Activated CD4-positive, alpha-beta memory T cell treated with anti-CD3 and anti-CD28 coated beads for 36 hours (primary cell): ENCODE measurements at places on chromosomes 2 and 18. TPM values are rescaled to one million over a fixed set of nuclear protein-coding genes. Genes with fewer than 3 reads are reported as not detected.

The BMP10 gene
- not detected for total RNA-seq

The DSC2 gene
- not detected for total RNA-seq

The ASB1 gene
- total RNA-seq, result 34.6 TPM

DNA sequence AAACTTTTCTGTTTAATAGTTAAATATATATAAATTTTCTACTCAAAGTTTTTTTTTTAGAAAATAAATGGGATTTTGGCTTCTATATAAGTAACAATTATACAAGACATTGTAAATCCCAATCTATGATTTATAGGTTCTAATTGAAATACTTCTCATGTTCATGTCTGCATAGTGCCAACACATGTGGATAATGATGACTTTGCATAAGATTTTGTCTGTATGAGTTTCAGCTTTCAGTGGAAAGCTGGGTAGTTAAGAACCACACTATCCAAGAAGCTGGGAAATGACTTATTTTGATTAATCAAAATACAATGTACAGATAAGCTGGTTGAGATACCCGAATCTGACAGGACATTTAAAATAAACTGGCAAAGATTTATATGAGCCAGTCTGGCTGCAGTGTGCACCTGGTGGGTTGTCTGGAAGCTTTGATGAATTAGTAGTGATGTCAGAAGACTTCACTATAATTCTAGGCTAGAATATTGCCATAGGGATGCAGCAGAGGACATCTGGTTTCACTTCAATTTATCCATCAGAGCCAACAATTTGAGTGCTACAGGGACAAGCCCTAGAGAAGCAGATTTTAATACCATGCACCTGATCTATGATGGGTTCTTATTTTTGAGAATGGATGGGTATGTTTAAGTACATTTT lies 45.4 kb downstream of the EML6 start:
- H3K4me3 ChIP-seq, result no peak overlapping the region
- no peak for DNase-seq
- no peaks in the 10 kb centered on the region for H3K36me3 ChIP-seq
- H3K27ac ChIP-seq, result no peak overlapping the region
- H3K27me3 ChIP-seq, result peaks cover 3% of the 10 kb centered on the region
- H3K4me1 ChIP-seq, result peaks cover 8% of the 10 kb centered on the region

DNA sequence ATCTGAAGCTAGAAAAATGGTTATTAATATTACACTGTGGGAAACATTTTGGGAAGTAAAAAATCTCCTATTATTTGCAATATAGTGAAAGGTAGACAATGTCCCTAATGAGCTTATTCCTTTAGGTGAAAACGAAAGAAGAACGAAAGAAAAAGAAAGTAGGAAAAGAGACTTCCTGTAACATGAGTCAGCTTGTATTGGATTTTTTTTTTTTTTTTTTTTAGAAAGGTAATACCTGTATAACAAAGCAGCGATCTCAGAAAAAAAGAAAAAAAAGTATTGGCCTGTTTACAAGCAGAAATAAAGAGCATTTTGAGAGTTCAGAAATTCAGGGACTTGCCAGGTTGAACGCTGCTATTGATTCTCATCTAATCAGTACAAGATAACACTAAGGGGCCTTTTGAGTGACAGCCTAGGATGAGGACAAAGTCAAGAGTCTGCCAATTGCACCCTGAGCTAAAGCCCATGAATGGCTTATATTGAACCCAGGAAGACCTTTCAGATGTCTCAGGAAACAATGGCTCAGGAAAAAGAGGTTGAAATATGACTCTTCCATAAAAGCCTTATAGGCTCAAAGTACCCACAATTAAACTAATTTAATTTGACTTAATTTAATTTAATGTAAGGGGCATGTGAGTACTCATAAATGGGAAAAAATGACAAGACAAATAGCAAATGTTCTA lies 615.6 kb upstream of the CDH2 start:
- H3K36me3 ChIP-seq, result no peaks in the 10 kb centered on the region
- no peak overlapping the region for H3K4me3 ChIP-seq
- H3K4me1 ChIP-seq, result no peaks in the 10 kb centered on the region
- H3K27me3 ChIP-seq, result no peaks in the 10 kb centered on the region
- DNase-seq, result no peak
- H3K27ac ChIP-seq, result no peak overlapping the region

GRCh38 chr2:101736861-101737291 lies 39.4 kb downstream of the MAP4K4 start:
- peak overlapping the region; percentile 59 for H3K27ac ChIP-seq
- peak; percentile 80 for DNase-seq
- H3K4me3 ChIP-seq, result no peak overlapping the region
- H3K4me1 ChIP-seq, result peaks cover 77% of the 10 kb centered on the region
- H3K36me3 ChIP-seq, result no peaks in the 10 kb centered on the region

DNA sequence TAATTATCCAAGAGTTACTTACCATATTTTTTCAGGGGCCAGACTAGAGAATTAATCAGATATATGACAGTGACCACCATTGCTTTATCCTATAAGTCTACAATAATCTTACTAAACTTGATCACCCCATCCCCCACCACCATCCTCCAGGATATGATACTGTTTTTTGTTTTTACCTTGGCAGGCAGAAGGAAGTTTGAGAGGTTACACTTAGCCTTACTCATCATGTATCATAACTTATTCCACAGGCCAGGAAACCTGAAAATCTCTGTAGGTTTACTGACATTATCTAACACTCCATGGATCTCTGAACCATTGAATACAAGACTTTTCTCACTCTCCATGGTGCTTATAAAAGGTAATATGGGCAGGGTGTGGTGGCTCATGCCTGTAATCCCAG lies 602.7 kb downstream of the KCNJ3 start:
- DNase-seq, result no peak
- H3K27ac ChIP-seq, result no peak overlapping the region
- H3K4me1 ChIP-seq, result no peaks in the 10 kb centered on the region
- no peak overlapping the region for H3K4me3 ChIP-seq

DNA sequence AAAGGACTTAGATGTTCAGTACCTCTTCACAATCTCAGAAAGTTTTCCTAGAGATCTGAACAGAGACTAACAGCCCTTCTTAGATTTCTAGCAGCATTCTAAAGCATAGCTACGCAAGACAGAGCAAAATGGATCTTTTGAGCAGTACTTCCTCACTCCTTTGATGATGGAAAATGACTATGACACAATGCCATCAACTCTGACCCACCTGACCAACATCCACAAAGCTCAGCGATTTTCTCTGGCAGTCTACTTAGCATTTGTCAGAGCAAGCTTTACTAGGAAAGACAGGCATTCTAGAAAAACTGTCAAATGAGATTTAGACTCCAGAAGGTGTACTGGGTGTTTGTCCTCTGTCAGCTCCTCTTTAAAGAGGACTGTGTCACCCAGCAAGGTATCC lies 180.9 kb upstream of the ACVR2A start:
- peak overlapping the region; percentile 51 for H3K4me3 ChIP-seq
- DNase-seq, result peak; percentile 23
- H3K4me1 ChIP-seq, result peaks cover 24% of the 10 kb centered on the region
- H3K36me3 ChIP-seq, result no peaks in the 10 kb centered on the region

GRCh38 chr2:136381722-136382633 lies 264.0 kb upstream of the CXCR4 start:
- H3K27me3 ChIP-seq, result no peaks in the 10 kb centered on the region
- peak overlapping the region; percentile 28 for H3K4me3 ChIP-seq
- peak overlapping the region; percentile 96 for H3K27ac ChIP-seq
- DNase-seq, result peak; percentile 94

DNA sequence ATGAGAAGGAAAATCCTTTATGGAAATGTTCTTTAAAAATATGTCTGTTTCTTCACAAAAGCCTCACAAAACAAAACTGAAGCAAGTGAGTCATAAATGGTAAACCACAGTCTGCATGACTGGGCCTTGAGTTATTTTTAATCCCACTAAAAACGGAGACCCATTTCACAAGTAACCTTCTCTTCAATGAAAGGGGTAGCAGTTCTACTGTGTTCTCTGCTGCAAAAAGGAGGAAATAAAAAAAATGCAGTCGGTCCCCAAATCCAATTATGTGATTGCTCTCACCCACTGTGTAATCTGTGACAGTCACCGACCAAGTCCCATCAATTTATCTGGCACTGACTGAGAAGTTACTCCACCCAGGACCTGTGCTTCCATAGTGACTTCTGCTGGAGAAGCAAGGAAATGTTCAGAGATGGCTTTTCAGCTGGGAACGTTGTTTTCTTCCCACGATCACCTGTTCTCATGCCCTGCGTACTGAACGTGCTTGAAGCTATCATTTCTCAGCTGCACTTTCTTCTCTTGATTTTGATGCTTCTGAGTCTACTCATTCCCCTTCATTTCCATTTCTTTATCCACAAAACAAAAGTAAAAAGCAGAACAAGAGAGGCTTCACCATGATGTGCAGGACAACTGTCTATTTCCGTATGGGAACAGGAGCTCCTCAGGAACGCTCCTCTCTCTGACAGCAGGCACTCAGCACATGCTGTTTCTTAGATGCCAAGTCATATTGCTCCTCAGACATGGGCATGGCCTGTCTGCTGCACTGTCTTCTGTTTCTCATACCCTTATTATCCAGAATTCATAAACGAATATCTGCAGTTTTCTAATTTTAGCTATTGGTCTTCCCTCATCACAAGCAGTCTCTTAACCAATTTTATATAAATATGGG lies 80.0 kb upstream of the TMEM200C start:
- no peak for DNase-seq
- H3K4me1 ChIP-seq, result no peaks in the 10 kb centered on the region
- no peaks in the 10 kb centered on the region for H3K27me3 ChIP-seq
- H3K4me3 ChIP-seq, result no peak overlapping the region

DNA sequence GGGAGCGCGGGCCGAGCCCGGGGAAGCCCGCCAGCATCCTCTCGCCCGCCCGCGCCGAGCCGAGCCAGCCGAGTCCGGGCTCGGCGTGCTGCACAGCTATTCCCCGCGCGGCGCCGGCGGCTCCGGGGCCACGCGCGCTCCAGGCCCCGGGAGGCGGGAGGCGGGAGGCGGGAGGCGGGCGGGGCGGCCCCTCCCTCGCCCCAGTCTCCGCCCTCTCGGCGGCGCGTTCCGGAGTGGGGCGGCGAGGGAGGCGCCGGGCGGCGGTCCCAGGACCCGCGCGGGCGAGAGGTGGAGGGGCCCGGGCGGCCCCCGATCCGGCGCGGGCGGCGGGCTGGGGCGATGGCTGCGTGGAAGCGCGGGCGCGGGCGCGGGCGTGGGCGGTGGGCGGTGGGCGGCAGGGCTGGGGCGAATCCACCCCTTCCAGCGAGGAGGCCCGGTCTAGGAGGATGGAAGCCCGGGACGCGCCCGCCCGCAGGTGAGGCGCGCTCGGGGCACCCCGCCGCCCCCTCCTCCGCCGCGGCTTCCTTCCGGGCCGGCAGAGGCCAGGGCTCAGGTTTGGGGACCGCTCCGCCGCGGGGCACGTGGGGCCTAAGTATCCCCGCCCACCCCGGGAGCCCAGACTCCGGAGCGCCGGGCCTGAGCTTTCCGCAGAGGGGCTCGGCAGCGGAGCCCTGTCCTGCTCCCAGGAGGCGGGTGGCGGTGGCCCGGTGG lies at the start of gene ADCY3:
Gene ADCY3, minus strand, starts transcription at position 140 of the 711 bp plus-strand sequence. CDS start 1,250 bp downstream, outside the sequence.
- peaks cover 39% of the 10 kb centered on the region for H3K4me1 ChIP-seq
- peak; percentile 77 for DNase-seq
- H3K27ac ChIP-seq, result peak within 1 kb of the TSS; percentile 94
- peaks cover 23% of the 10 kb centered on the region for H3K36me3 ChIP-seq
- peak within 1 kb of the TSS; percentile 97 for H3K4me3 ChIP-seq
- no peaks in the 10 kb centered on the region for H3K27me3 ChIP-seq

DNA sequence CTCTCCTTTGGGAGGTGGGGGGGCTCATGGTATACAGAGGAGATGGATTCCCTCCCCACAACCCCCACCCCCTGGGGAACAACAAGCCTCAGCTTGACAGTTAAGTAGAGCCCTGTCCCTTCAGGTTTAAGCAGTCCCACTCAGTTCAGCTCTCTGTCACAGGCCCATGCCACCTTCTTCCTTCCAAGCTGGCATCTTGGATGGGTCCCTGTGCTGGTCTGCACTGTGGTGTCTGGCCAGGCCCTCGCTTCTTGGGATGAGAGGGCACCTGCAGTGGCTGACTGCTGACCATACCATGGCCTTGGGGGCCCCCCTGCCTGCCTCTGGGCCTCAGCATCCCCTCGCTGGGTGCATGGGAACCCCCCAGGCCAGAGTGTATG lies 20.4 kb upstream of the GPR17 start:
- no peaks in the 10 kb centered on the region for H3K27me3 ChIP-seq
- H3K4me1 ChIP-seq, result no peaks in the 10 kb centered on the region
- no peak overlapping the region for H3K4me3 ChIP-seq
- H3K36me3 ChIP-seq, result no peaks in the 10 kb centered on the region

DNA sequence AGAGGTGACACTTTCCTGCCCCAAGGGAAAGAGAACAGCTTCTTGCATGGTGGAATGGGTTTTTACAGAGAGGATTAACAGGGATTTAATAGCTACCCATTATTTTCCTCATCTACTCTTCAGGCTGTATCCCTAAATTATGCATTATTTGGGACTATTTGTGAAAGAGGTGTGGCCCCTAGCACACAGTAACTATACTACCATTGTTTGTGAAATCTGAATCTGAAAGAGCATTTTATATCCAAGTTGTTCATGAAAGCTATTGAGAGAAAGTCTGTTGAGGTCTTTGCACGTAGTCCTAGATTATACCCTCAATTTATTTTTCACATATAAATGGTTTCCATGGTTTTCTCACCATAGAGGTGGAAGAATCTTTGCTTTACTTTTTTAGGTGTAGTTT lies 78.1 kb downstream of the SPTBN1 start:
- no peaks in the 10 kb centered on the region for H3K36me3 ChIP-seq
- no peak overlapping the region for H3K4me3 ChIP-seq
- no peak overlapping the region for H3K27ac ChIP-seq
- no peaks in the 10 kb centered on the region for H3K27me3 ChIP-seq
- H3K4me1 ChIP-seq, result peaks cover 6% of the 10 kb centered on the region
- DNase-seq, result no peak

- H3K4me3 ChIP-seq, result no peak overlapping the region
- DNase-seq, result no peak
- H3K36me3 ChIP-seq, result no peaks in the 10 kb centered on the region
- peaks cover 5% of the 10 kb centered on the region for H3K4me1 ChIP-seq
- peaks cover 2% of the 10 kb centered on the region for H3K27me3 ChIP-seq
Observed at GRCh38 chr18:32301976-32302743, 112.3 kb downstream of the MEP1B start.
